ENCODE measurements at places on chromosomes 1 and 21. TPM values are rescaled to one million over a fixed set of nuclear protein-coding genes. Genes with fewer than 3 reads are reported as not detected.

GRCh38 chr1:71083271-71083670 is 2.4 kb upstream of the ZRANB2 start:
- DNase-seq, result no peak

GRCh38 chr1:48552420-48552819 is 80.4 kb upstream of the SPATA6 start:
- DNase-seq, result no peak

GRCh38 chr1:160070243-160071163 is 543 bp upstream of the KCNJ10 start:
- DNase-seq, result no peak

Gene YY1AP1
- total RNA-seq, result 42.1 TPM

Measured in glomerular endothelial cell (primary cell).